ENCODE measurements at places on chromosomes 4 and X. TPM values are rescaled to one million over a fixed set of nuclear protein-coding genes. Genes with fewer than 3 reads are reported as not detected.

Gene EVC2
- 2.3 TPM for total RNA-seq

Gene VEGFD
- total RNA-seq = 0.44 TPM

Gene HS3ST1
- 1.1 TPM for total RNA-seq

Gene SATL1
- total RNA-seq = not detected

Gene MCF2
- total RNA-seq = under 0.01 TPM

Gene HS6ST2
- total RNA-seq = 0.13 TPM

Gene PORCN
- 10.3 TPM for total RNA-seq

Gene RASSF6
- not detected for total RNA-seq

Gene ARHGEF38
- total RNA-seq = not detected

Gene RPS6KA6
- 0.94 TPM for total RNA-seq

Gene OPRPN
- total RNA-seq = not detected

Gene CSAG2
- not detected for total RNA-seq

Gene VSIG4
- not detected for total RNA-seq

Gene MXD4
- total RNA-seq = 79.3 TPM

Gene COX7B2
- total RNA-seq = not detected

Data from bladder microvascular endothelial cell (primary cell).